Stimulated activated CD4-positive, alpha-beta T cell treated with anti-CD3 and anti-CD28 coated beads, TNF-alpha, amount 100 ng/mL, for 1 hour (primary cell): ENCODE measurements at places on chromosomes 4 and X.

GRCh38 chr4:3781997-3782930 is 16.1 kb downstream of the ADRA2C start:
- DNase-seq: no peak

DNA sequence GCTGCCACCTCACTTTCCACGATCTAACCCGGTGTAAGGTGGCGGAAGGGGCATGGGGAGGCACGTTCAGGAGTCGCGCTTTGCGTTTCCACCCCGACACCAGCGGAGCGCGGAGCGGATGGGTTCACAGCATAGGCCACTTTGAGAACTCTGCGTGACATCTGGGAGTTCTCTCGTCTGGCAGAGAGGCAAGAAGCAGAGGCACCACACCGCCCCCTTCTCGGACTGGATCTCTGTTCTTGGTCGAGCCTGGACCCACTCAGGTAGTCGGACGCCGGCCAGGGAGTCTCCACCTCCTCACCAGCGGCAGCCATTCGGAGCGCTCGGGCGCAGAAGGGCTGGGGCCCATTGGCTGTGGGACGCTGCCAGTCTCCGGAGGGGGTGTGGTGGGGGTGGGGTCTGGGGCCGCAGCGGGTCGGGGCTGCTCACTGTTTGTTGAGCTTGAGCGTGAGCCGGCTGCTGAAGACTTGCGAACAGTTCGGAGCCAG is at the start of gene DACH2:
DACH2 (plus strand) TSS at position 428 of the 488 bp plus-strand sequence.
- DNase-seq: no peak

GRCh38 chrX:53729751-53730150 is 43.2 kb upstream of the HUWE1 start:
- no peak for DNase-seq

DNA sequence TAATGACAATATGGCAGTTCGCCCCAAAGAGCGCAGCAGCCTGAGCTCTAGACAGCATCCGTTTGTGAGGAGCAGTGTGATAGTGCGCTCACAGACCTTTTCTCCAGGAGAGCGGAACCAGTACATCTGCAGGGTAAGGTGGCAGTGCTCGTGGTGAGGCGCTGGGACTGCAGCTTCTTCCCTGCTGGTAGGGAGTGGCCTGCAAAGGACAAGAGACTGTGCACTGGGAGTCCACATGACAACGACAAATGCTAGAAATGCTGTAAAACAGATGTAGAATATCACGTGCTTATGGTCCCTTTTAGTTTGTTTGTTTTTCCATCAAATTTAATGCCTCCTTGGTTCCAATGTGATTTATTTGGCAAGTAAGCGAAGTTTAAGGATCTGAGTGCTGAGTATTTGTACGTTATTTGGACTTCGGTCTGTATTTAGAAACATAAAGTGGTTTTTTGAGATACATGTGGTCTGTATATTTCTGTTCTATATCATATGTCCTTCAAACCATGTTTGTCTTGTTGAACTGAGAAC is 35.8 kb downstream of the CLDN22 start:
- DNase-seq: no peak

GRCh38 chr4:17164666-17165065 is 266.2 kb upstream of the LDB2 start:
- DNase-seq: no peak

DNA sequence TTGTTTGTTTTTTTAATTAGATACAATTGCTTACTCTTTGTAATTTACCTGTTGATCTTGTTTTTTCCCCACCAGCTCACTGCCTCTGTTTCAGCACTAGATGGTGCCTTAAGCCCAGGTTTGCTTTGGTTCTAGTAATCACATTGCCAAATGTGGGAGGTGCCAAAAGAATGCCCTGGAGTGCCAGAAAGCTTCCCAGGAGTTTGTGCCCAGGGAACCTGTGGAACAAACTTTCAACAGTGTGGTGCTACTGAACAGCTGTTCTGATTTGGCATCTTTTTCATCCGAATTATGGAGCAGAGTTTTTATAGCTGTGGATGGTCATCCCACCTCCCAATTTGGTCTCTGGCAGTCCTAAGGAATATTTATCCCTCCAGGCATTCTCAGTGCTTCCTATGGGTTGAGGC is 1000.7 kb downstream of the STIM2 start:
- no peak for DNase-seq

DNA sequence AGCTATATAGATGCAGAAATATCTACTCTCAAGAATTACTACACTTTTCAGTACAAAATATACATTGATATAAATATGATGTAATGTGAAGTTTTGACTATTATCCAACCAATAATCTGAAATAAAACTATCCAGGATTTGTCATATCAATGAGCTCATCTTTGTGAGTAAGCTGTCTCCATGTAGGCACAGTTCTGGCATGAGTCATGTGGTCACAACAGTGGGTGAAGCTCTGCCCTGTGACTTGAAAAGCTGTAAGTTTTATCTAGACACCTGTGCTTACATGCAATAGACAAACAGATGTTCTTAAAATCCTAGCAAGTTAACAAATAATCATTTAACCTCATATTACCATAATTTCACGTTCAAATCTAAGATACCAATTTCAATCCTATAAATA is 192.7 kb downstream of the GABRG1 start:
- no peak for DNase-seq

GRCh38 chr4:8130346-8131066 is 28.1 kb downstream of the ABLIM2 start:
- no peak for DNase-seq

DNA sequence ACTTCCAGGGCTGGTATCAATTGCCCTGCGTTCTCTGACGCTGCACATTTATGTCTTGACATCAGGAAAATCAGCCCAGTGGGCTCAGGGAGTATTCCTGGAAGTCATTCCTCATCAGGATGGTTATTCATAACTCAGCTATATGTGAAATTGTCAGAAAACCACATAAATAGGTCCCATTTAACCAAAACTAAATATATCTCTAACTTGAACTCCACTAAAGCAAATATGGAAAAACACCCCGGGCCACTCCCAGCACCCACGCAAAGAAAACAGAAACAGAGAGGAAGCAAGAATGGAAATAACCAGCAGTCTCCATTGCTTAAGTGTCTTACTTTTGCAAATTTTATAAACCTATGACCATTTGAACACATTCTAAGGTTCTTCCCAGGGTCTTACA is 112.0 kb downstream of the IRF2 start:
- no peak for DNase-seq

GRCh38 chrX:16310326-16310725 is 143.0 kb downstream of the MAGEB17 start:
- DNase-seq: no peak

GRCh38 chr4:74969507-74970474 is 36.9 kb downstream of the PARM1 start:
- DNase-seq: no peak

- DNase-seq: no peak
Measured at GRCh38 chr4:168734703-168735678, 238.1 kb downstream of the PALLD start.

DNA sequence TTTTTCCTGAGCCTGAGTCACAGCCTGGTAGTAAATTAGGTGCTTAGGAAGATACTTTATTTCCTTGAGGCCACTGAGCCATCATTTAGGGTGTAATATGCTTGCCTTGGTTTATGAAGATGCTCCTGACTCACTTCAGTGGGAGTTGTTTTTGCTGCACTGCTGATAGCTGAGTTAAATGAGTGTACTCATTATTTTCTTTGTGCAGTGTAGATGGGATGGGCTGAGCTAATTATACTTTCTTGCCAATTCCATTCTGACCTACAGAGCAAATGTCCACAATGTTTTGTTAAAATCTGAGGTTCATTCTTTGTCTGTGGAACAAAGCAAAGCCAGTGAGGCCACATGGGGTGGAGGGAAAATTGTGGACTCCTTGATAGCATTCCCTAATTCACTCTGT is 60.0 kb downstream of the FGF13 start:
- DNase-seq: no peak

- DNase-seq: no peak
Measured at GRCh38 chrX:151984328-151984727, 9.9 kb upstream of the GABRE start.

GRCh38 chrX:105823092-105823455 is 735 bp downstream of the NRK start:
- DNase-seq: no peak

DNA sequence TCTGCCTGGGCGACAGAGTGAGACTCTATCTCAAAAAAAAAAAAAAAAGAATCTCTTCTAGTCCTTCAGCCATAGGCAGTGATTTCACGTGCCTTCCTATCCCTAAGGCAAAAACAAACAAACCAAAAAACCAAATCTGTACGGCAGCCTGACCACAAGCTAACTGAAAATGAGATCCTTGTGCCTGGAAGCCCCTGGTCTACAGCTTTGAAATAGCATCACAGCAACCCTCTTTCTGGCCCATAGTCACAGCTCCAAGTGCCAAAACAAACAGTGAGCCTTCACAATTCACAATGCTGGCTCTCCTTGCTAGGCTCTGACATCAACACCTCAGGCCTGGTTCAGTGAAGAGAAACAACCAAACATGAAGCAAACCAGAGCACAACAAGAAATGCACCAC is 46.1 kb downstream of the TMEM150C start:
- DNase-seq: no peak
